CD4-positive, alpha-beta T cell treated with Interleukin-17A for 1 hour (primary cell): ENCODE measurements at places on chromosomes 6 and 20.

GRCh38 chr6:20166210-20166609, 46.1 kb downstream of the MBOAT1 start:
- no peak for DNase-seq

DNA sequence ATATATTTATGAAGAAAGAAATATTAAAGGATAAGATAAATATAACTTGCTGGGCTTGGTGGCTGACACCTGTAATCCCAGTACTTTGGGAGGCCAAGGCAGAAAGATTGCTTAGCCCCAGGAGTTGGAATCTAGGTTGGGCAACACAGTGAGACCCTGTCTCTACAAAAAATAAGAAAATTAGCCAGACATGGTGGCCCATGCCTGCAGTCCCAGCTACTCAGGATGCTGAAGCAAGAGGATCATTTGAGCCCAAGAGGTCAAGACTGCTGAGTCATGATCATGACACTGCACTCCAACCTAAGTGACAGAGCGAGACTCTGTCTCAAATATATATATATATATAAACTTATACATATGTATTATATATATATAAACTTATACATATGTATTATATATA, 164.0 kb downstream of the MRPL14 start:
- DNase-seq, result no peak

DNA sequence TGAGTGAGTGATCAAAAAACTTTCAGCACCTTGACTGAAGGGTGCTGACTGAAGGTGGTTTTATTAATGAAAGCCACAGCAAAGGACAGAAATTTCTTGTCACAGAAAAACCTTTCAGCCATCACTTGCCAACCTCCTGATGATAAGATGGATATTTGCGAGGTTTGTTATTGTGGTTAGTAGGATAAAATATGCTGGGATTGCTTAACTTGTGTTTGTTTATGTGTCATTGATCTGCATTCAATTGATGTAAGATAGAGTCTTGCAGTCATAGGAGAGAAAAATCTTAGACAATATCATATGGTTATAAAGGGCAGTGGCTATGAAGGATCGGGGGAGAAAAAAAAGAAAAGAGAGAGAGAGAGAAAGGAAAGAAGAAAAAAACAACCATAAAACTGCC, 1.2 kb downstream of the TSBP1 start:
- no peak for DNase-seq

- DNase-seq, result no peak
Measured at GRCh38 chr20:60202046-60202445, 243.8 kb downstream of the CDH26 start.

- DNase-seq, result no peak
Measured at GRCh38 chr6:45000833-45001232, 327.3 kb upstream of the RUNX2 start.

DNA sequence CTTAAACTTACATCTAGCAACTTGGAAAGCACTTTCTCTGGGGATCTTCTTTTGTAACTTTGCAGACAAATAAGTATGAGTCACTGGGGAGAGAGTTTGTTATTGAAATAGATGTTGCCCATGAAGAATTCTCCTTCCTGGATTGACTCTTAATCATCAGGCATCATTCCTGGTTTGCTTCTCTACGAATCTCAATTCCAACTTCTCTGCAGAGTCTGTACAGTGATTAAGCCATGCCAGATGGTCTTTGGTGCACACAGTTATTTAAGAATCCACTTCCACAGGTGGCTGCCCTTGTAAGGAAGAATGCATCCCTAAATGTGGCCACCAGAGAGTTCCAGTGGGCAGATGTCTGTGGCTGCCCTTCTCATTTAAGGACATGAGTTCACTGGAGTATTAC, 25.7 kb downstream of the MYCT1 start:
- DNase-seq, result no peak

DNA sequence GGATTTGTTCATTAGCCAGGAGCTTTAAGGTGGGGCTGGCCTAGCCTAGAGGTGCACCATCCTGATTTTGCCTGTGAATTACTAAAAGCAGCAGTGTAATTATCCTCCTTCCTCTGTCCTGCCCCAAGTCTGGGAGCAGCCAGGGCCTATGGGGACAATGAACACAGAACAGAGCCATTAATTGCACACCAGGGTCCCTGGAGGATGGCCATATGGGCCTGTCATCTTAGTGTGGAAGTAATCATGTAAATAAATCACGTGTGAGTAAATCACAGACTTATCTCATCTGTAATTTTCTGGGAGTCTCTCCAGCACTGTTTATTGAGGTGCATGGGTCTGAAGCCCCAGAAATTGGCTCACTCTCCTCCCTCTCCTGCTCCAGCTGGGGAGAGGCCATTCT, 176.3 kb downstream of the LRFN2 start:
- no peak for DNase-seq

DNA sequence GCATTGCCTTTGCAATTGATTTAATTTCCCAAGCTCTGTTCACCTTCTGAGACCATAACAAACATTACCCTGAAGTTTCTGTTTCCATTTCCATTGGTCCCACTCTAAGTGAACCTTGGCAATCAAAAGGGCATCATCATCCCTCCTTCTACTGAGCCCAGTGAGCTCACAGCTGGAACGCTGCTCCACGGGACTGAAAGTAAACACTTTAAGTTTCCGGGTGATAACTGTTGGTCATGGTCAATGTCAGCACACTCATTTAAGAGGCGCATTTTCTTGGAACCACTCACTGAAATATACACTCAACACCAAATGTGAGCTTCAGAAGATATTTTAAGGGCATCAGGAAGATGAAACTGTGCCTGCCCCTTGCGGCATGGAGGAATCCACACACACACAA, 37.1 kb upstream of the RPS6KA2 start:
- DNase-seq, result no peak

DNA sequence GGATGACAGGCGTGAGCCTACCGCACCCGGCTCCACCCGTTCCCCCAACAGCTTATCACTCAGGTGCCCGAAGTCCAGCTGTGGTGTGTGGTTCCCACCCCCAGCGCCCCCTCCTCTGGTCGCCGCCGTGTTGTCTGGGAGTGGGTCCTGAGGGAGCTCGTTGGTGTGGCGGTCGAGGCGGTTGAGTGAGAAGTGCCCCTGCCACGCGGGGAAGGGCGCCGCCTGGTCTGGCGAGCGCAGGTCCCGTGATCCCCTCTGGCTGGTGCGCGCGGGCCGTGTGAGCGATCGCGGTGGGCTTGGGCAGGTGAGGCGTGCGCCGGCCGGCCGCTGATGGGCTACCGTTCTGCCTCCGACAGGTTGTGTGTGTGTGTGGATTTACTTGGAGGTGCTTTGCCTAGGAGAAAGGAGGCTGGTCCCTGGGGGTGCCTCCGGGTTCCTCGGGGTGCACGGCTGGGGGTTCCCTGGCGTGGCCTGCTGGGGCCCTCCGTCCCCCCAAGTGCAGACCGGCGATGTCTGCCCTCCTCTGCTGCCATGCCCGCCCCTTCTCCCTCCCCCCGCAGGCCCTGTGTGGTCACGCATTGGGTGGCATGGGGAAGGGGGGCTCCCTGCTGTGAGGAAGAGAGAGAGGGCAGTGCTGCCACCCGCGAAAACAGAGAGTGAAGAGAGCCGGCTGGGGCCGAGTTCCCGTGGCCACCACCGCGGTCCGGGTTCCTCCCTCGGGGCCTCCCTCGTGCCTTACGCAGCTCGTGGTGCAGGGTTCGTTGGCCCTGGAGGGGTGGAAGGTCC, 336.0 kb upstream of the DEFB115 start:
- no peak for DNase-seq

GRCh38 chr6:293193-294174, 1.2 kb downstream of the DUSP22 start:
- peak; percentile 51 for DNase-seq

- DNase-seq, result no peak
Measured at GRCh38 chr6:146103416-146104072, 74.7 kb downstream of the GRM1 start.

DNA sequence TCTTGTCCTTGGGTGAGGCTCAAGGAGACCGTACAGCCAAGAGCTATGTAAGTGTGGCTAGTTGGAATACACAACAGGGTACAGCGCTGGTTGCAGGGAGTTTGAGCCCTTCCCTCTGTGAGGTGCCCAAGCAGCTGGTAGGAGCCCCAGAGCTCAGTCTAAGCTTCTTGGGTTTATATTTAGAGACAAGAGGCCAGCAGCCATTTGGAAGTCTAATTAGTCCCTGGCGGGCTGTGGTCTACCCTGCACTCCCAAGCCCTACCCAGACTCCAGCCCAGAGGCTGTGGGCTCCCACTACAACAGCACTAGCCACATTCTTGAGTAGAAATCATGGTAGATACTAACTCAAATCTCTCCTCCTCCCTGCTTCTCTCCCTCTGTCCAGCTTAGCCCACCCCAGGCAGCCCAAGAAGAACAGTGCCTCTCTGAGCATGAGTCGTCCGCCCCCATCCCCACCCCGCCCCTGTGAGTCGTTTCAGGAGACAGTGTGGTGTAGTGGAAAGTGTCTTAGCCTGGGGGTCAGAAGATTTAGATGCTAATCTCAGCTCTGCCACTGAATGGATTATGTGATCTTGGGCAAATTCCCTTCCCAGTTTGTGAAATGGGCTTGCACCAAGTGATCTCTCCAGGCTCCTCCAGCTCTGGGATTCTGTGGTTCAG, 37.8 kb downstream of the EIF2S2 start:
- DNase-seq, result no peak

DNA sequence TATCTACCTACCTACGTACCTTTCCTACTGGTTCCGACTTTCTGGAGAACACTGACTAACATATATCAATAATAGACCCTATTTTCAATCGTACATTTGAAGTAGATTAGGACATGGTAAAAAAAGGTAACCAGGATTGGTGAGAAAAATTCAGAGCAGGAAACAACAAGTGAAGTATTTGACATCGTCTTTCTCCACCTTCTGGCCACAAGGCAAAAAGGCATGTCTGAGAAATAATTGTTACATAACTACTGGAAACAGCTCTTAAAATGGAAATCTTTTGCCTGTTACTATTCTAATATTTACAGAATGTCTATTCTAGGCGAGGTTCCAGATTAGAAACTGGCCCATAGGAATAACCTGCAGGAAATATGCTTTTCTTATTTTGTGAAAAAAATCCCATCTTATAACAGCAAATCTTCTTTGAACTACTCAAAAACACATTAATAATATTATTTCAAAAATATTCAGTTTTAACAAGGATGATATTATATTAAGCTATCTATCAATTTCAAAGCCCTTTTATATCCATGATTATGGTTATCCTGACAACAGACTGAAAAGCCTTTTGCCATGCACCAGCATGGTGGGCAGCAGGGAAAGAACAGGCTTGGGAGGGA, 80.8 kb downstream of the RCAN2 start:
- peak; percentile 62 for DNase-seq

DNA sequence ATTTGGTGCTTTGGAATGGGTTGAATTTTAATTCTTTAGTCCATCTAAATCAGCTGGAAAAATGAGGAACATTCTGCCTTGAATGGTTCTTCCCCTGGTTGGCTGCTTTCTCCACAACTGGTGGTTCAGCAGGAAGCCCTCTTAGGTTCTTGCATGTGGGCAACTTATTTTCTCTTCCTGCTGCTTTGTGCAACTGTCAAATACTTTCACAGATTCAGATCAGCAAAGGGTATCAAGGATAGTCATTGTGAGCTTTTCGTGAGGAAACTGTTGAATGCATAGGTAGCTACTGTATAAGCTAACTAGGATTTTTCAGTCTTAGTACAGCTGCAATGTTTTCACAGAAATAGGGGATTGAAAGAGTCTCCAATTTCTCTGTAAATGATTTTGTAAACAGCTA, 72.9 kb upstream of the MRAP2 start:
- no peak for DNase-seq

DNA sequence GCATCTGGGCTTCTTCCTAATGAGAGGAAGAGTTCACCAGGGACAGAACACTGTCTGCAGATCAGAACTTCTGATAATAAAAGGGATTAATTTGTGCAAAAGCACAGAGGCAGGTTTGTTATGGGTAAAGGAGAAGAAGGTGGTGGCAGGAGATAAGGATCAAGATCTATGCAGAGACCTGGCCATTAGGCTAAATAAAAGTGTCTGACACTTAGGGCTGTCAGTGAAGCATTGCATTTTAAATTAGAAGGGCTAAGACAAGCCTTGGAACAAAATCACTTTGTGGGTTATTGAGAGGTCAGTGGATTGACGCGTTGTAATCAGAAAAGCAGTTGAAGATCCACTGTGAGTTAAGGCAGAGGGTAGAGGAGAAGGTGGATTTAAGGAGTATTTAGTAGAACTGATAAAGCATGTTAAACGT, 76.8 kb downstream of the MAP3K4 start:
- no peak for DNase-seq

DNA sequence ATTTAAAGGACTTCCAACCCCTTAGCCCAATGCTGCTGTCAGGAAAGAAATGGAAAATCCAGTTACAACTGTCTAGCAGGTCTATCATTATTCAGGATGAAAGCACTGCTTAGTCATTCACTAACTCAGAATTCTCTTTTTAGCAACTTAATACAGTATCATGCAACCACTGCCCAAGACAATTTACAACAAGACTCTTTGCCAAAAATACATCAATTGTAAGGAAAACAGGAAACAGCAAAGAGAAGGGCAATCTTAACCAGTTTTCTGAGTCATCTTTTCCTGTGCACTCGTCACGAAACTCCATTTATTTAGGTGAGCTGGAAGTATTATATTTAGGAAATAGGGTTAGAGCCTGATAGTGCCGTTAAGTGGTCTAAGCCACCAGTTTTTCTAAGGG, 1197.7 kb upstream of the CITED2 start:
- DNase-seq, result no peak

GRCh38 chr6:43835872-43836419, 65.9 kb downstream of the VEGFA start:
- no peak for DNase-seq

DNA sequence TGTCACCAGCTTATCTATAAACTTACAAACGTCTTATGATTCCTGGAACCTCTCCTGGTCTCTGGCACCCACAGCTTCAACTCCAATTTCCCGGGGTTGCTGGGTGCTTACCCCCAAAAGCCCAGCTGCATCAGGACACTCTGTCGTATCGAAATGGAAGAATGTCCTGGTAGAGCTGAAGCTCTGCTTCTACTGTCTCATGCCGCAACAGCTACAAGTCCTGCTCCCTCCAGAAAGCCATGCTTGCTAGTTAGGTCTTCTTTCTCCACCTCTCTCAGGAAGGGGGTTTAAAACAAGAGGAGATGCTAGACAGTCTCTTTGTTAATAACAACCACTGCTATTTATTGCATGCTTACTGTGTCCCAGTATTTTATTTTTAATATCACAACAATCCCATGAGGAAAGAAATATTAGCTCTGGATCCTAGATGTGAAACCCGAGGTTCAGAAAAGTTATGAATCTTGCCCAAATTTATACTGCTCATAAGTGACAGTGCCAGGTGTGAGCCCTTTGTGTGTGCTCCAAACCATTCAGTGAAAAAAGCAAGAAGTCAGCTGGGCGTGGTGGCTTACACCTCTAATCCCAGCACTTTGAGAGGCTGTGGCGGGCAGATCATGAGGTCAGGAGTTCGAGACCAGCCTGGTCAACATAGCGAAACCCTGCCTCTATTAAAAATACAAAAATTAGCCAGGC, 82.3 kb upstream of the GCM1 start:
- no peak for DNase-seq

DNA sequence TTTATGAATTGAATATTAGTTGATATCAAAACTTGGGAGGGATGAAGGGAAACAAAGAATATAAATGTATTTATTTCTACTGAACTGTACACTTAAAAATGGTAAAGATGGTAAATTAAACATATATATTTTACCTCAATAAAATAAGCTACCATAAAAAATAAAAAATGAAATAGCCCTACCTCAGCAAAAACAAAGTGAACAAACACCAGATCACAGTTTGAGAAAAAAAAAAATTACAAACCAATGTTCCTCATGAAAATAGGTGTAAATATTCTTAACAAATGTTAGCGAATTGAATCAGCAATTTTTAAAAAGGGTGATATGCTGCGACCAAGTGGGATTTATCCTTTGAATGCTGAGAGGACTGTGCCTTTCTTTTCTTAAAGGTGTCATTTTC, 28.3 kb upstream of the ZNF184 start:
- no peak for DNase-seq

GRCh38 chr6:71127374-71127773, 161.2 kb upstream of the OGFRL1 start:
- no peak for DNase-seq
